ENCODE measurements at places on chromosomes 16 and 17. TPM values are rescaled to one million over a fixed set of nuclear protein-coding genes. Genes with fewer than 3 reads are reported as not detected.

DNA sequence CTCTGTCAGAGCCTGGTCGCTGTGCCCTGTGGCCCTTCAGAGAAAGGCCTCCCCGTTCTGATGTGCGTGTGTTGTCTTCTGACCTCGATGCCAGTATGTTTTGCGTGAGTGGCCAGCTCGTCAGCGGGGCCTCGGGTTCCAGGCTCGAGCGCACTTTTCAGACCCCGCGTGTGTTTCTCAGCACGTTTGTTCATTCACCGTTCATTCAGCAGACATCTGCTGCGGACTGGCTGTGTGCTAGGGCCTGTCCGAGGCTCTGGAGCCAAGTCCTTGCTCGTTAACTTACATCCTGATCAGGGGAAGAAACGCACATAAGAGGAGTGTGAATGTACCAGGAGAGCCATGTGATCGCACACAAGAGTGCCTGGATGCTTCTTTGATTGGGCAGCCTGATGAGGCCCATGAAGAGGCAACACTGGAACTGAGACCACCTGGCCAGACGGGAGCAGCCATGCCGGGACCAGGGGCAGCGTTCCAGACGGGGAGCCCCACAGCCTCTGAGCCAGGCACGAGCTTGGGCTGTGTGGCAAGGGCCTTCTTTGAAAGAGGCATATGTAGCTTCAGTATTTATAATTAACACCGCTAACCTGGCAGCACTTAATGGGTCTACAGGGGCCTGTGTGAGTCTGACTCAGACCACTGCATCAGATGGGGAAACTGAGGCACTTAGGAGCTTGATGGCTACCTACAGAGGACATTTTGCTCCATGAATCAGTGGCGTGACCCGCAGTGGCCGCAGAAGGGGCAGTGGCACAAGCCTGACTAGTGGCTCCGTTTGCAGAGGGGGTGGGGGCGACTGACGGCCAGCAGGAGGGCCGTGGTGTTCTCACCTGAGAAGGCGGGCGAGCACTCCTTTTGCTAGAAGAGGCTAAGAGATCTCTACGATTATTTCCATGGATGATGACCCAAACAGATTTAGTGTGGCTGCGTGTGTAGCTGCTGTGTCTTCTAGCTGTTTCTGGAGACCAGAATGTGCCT, 187.9 kb upstream of the CHMP6 start:
- DNase-seq, result no peak

GRCh38 chr16:77273-77806, 685 bp upstream of the MPG start:
- peak; percentile 86 for DNase-seq

DNA sequence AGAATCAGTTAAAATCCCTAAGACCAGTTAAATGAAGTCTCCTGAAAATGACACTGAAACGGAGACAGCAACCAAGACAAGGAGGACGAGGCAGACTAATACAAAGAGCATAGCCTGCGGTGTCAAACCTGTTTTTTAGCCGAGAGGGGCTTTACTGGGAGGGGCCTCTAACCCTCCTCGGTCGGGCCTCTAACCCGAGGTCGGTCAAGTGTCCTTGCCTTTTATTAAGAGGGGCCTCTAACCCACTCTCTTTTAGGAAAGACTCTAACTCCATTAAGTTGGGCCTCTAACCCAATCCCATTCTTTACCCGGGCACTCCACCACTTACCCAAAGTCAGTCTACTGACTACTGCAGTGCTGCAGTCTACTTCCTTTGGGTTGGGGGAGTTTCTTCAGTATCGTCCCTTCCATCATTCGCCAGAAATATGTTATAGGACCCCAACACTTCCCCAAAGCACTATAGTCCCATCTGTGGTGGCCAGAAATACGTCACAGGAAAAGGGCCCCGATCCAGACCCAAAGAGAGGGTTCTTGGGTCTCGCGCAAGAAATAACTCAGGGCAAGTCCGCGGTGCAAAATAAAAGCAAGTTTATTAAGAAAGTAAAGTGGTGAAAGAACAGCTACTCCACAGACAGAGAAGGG, 39.2 kb upstream of the ARL4D start:
- DNase-seq, result no peak

- no peak for DNase-seq
Observed at GRCh38 chr17:56136301-56136700, 17.0 kb upstream of the ANKFN1 start.

DNA sequence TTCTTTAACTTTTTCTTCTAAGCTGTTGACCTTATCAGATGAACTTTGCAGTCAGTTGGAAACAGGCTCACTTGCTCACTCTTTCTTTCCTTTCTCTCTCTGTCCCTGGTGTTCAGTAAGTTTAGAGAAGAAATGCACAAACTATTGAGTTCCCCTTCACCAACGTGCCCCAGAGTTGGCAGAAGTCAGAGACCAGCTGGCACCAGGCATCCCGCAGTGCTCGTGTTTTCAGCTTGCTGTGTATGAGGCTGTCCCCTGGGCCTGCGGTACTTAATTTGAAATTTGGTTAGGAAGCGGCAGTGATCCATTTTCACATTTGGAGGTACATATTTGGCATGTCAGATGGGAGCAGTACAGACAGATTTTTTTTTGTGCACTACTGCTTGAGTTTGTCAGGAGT, 258.6 kb downstream of the SNX29 start:
- no peak for DNase-seq

DNA sequence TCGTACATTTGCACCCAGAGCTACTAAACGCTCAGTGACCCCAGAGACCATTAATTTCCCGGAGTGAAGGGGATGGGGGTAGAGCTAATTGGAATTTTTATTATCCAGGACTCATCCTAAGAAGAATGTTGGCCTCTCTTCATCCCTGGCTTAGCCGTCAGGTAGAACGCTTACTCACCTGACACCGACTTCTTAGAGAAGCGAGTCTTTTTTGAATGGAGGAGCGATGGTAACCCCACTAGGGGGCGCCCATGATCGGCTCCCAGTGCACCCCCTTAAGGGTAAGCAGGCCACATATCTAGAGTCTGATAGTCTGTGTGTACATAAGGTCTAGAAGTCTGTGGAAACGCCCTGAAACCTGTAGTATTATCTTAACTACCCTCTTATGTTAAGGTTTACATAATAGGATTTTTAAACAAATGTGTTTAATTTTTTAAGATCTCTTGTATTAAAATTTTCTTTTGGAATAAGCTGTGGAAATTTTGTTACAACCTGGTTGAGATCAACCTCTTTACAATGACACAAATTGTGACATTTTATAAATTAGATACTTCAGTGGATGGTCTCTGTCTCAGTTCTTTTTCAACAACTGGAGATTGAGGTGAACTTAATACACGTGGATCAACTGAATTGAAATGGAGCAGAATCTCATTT, 229.8 kb downstream of the CPPED1 start:
- peak; percentile 77 for DNase-seq

The WFDC1 gene
- total RNA-seq, result not detected

The CKLF gene
- total RNA-seq, result 76.0 TPM

The RMI2 gene
- 45.2 TPM for total RNA-seq
